ENCODE measurements at places on chromosomes 13 and 19.

GRCh38 chr13:59364641-59365085 lies 799.1 kb downstream of the DIAPH3 start:
- no peak for DNase-seq

DNA sequence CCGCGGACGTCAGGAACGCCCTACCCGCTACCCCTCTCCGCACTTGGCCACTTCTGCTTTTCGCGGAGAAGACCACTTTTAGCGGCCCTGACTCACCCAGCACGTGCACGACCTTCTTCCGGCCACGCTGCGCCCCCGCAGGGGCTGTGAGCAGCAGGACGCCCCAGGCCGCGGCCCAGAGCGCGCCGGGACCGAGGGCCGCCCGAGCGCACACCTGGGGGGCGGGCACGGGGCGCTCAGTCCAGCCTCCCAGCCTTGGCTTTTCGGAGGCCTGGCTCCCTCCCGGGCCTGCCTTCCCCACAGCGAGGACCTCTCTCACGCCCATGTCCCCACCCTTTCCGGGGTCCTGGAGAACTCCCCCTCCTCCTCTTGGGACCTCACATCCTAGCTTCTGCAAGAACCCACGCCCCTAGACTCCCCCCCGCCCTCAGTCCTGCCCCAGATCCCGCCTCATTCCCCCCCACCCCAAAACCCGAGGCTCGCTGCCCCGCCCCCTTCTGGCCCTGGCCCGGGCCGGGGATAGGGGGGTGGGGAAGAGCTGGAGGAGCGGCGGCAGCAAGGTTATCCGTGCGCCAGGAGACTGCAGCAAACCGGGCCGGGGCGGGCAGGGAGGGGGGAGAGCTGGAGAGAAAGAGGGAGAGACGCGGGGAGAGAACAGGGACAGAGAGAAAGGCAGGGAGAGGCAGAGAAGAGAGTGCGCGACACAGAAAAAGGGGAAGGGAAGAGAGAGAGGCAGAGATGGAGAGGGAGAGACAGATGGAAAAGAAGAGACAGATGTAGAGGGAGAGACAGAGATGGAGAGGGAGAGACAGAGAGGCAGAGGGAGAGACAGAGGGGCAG lies 11.5 kb downstream of the TM6SF2 start:
- DNase-seq: no peak

DNA sequence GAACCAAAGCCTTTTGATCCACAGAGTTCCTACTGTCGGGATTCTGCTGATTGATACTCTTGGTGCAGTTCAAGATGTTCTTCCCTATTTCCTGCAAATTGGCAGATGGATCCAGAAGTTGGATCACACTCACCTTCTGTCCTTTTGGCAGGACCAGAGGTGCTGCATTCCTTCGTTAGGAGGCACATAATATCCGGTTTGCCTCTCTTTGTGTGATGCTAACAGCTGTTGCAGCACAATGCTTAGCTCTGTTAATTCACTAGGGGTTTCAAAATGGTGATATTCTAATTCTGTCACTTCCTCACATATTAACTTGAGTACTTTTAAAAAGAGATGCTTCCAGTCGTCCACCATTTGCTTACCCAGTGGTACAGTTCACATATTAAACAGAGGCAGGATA lies 15.2 kb upstream of the CHST8 start:
- DNase-seq: no peak

DNA sequence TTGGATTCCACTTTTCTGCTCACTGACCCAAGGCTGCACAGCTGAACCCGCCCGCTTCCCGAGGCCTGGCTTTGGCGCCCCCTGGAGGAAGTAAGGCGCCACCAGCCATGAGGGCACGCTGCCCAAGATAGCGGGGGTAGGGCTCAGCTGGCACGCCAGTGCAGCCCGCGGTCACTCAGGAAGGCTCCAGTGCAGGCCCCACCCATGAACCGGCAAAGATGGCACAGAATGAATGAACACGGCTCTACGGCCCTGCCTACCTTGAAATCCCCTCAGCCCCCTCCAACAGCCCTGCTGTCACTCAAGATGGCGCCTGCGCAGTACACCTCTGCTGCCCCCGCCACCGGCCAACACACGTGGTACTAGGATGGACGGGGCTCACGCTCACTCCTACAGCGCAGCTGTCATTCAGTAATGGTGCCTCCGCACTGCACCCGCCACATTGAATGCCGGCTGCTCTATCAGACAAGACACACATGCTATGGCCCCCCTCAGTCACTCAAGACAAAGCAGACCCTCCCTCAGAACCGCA lies 3.0 kb downstream of the PEG3 start:
- DNase-seq: no peak

GRCh38 chr19:41441321-41441945 lies 1.5 kb upstream of the ERICH4 start:
- no peak for DNase-seq

DNA sequence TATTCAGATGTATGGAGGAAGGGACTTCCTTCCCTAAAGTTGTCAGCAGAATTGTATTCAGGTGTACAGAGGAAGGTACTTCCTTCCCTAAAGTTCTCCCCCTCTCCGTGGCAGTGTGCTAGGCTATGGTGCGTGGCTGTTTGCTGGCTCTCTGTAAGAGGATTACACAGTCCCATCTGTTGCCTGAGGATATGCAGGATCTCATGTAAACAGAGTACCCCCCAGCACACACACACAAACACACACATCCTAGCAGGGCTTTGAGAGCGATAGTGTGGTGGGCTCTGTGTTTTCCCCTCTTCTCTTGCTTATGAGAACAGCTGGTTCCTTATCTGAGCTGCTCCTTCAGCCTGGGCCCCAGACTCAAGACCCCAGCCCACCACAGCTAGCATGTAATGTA lies 10.3 kb downstream of the NEK5 start:
- DNase-seq: no peak

- DNase-seq: no peak
Observed at GRCh38 chr13:112003396-112003795, 63.6 kb upstream of the SOX1 start.

DNA sequence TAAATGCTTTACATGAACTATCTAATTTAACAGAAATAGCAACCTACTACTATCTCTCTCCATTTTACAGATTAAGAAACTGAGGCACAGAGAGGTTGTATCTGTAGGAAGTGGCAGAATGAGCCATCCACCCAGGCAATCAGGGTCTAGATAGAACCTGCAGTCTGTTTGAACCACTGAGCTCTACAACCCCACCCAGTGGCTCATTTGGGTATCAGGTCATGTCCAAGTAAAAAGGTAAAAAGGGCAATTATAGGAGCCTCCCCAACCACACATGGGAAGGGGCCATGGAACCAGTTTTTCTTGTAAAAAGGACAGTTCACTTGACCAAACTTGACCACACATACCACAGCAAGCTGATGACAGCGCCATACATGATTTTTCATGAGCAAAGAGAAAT lies 92.9 kb upstream of the SGCG start:
- DNase-seq: no peak

- no peak for DNase-seq
Observed at GRCh38 chr13:34307607-34308006, 489.7 kb downstream of the RFC3 start.

DNA sequence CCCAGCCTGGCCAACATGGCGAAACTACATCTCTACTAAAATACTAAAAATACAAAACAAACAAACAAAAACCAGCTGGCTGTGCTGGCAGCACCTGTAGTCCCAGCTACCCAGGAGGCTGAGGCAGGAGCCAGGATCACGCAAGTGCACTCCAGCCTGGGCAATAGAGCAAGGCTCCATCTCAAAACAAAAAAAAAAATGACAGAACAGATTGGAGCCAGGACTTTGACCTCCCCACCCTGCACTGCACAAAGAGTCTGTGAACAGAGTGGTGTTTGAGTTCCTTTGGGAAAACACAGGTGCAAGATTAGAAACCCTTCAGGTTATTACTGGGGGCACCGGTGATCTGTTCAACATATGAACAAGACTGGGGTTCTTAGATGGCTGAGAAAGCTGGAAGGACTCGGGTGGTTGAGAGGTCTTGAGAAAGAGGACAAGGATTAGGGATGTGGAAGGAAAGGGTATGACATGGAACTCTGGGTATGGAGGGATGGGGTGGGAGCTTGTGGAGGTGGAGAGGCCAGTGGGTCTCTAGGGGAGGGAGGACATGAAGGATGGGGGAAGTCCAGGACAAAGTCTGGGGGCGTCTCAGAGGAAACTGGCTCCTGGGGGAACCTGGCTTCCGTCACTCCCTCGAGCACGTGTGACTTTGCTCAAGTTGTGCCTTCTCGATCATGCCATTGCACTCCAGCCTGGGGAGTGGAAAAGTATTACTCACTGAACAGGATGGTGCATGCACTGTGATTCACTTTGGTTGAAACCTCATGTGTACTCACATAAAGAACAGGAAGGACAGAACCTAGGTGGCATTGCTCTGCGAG lies 25.9 kb downstream of the RCN3 start:
- no peak for DNase-seq

- no peak for DNase-seq
Observed at GRCh38 chr13:100340865-100341264, 247.7 kb downstream of the GGACT start.

DNA sequence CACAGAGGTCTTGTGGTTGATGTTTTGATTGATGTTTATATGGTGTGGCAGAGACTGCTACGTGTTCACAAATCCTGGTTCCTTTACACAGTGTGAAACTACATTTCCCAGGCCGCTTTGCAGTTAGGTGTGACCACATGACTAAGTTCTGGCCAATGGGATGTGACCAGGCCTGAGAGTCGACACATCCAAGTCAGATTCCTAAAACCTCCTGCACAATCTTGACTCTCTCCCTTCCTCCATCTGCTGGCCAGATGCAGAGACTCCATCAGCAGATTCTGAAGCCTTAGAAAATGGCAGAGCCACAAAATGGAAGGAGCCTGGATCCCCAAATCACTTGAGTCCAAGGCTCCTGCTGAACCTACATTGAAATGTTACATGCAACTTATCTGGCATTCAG lies 12.6 kb downstream of the CD37 start:
- DNase-seq: no peak

DNA sequence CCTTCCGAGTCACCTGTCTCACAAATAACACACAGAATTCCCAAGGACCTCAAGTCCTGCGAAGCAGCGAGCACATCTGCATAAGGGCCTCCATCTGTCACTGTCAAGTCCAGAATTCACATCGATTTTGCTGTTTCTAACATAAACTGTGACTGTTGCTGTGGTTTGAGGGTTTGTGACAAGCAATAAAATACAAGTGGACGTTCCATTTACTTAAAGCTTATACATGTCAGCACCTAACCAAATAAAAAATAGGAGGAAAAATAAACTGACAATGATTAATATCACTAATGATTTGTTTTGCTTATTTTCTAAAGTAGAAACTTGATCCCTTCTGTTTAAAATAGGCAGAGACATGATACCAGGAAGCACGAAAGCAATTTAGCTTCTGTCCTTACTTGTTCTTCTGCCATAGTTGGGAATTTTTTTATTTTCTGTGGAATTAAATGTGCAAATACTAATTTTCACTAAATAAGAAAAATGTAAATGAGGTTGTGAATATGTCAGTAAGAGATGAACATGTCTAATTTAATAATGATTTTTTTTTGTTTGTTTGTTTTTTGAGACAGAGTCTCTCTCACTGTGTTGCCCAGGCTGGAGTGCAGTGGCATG lies 279.1 kb downstream of the FGF9 start:
- no peak for DNase-seq

GRCh38 chr13:66225072-66225471 lies 1005.1 kb downstream of the PCDH9 start:
- DNase-seq: no peak

DNA sequence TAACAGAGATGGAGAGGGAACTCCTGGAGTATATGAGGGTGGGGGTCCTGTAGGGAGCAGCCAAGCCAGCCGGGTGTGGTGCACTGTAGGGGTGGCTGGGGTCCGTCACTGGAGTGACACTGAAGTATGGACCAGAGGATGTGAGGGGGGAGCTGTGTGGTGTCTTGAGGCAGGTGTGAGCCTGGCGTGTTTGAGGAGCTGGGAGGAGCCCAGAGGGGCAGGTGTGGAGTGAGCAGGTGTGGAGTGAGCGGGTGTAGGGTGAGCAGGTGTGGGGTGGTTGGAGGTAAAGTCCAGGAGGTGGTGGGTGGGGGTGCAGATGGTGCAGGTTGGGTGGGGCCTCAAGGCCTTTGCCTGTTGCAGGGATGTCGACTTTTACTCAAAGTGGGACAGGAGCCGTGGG lies 5.9 kb downstream of the B3GNT8 start:
- DNase-seq: no peak

DNA sequence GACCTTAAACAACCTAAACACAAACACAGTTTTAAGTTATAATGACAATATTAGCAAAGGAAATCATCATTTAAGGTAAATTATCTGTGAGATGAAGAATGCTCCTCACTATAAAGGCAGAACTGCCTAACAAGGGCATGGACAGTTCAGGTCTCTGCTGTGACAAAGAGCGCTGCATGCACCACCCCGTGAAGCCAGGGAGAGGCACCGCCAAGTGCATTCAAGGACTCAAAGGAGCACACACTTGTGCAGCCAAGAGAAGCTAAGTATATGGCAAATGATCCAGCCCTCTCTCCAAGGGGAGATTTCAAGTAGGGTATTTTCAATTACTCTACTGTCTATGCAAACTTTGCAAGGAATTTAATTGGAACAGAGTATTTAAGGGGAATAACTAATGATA lies 126.0 kb downstream of the RAP2A start:
- DNase-seq: no peak

DNA sequence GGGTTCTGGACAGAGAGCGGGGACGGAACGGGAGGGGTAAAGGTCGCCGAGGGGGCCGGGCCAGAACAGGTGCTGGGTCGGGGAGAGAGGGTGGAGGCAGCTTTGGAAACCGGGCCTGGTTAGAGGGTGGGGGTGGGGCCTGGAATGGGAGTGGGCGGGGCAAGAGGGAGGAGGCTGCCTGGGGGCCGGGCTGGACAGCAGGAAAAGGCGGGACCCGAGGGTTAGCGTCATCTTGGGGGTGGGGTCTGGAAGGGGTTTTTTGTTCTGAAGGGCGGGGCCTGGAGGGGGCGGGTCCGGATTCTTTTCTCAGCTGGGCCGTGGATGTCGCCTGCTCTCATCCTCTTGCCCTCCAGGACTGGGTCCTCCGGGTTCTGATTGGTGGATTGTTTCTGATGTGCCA lies 4.3 kb upstream of the ZNF813 start:
- DNase-seq: no peak

- DNase-seq: no peak
Observed at GRCh38 chr13:32910530-32910929, 105.7 kb upstream of the KL start.
